ENCODE measurements at places on chromosomes 12 and 14.

DNA sequence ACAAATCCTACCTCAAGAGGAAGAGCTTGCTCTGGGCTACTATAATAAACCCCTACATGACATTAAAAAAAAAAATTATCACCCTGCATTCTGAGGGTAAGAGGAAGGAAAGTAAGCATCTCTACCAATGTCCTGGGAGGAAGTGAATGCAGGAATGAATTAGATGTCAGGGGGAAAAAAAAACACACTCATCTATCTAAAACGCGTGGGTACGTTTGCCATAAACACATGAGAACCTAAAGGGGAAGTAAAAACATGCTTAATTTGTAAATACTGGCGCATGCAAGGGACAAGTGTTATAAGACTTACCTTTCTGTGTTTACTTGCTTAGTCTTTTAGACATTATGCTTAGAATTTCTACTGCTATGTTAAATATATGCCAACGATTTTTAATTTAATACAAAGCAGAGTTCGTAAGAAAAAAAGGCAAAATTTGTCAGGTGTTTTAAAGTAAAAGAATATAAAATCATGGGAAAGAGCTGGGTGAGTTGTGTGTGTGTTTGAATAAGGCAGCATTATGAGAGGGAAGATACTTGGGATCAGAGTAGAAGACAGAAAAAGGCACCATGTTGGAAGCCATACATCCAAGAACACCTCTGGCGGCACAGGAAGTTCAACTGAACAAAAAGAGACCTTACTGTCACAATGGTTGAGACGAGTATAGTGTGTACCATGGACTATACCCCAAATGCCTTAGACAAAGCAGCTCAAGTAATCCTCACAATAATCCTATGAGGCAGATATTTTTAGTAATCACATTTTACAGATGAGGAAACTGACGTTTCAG is 1.5 kb downstream of the TMED8 start:
- no peak for DNase-seq

DNA sequence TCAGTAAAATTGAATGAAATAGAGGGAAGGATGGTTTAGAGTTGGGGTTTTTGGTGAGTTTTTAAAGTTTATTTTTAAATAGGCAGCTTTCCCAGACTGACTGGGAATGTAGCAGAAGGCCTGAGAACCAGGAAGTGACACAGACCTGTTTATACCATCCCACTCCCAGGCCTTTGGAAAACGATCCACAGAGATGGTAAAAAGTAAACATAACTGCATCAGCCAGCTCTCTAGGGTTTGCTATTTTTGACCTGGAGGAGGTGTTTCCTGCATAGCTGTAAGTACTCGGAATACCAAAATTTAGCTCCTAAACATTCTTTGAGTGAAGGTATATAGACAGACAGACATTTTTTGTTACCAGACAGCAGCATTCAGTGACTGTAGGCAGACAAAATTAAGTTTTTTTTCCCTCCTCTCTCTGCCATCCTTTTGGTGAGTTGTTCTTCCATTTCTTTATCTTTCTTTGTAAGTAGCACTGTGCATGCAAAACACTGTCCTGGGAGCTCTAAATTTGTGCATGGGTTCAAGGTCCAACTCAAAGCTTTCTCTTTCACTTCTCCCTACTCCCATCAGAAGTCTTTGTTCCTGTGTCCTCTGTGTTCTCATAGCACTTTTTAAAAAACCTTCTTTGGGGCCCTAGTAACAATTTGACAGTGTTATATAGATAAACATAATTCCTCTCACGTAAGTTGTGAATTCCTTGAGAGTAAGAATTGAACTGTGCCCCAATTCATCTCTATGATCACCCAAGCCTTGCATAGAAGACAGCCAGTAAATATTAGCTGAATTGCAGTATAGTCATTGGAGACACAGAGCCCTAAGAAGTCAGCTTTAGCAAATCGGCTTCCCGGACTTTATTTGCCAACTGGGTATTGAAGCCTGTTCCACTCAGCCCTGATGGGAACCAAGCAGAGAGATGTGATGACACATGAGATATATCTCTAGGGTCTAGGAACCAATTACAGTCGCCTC is 37.4 kb downstream of the SUSD6 start:
- DNase-seq, result no peak

GRCh38 chr12:93167331-93167730 is 210.4 kb upstream of the NUDT4 start:
- no peak for DNase-seq

DNA sequence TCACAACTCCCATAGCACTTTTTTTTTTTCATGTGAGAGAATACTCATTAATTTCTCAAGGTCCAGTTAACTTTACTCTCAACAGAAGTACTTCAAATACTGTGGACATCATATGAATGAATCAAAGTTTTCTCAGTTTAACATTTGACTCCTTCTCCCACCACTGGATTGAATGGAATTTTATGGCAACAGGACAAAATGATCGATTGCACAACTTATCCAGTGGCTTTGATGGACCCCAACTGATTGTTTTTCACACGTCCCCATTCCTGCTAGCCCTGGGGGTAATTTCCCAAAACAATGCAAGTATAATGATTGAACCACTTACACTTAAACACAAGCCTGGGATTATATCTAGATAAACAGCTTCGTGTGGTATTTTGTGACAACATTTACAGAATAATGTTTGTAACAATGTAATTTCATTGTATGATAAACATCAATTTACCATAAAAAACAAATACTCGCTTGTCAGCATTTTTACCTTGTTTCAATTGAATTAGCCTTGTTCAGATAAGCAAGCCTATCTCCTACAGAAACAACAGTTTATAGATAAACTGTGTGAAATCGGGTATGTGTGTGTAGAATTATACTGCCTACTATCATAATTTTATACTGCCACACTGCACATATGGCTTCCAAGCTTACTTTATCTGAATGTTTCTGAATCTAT is 60.9 kb downstream of the SOX5 start:
- DNase-seq, result no peak

- peak; percentile 1 for DNase-seq
Observed at GRCh38 chr12:14768823-14769405, 34.4 kb downstream of the WBP11 start.

Data from stimulated activated CD8-positive, alpha-beta memory T cell treated with anti-CD3 and anti-CD28 coated beads, Interleukin-15, amount 100 ng/mL, for 24 hours (primary cell).